CD4-positive, alpha-beta T cell treated with Interleukin-4 for 1 hour (primary cell): ENCODE measurements at places on chromosomes 1 and 21.

DNA sequence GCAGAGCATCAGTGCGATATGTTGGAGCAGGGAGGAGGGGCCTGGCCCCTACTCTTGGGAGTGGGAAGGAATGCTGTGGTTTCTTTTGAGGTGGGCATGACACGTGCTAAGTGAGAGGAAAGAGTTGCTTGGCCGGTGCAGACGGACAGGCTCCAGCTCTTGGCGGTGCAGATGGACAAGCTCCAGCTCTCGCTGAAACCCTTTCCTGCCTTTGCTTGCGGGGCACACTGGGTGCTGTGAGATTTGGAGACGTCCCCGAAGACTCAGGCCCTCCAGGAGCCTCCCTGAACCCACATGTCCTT is 15.9 kb downstream of the PDXK start:
- no peak for DNase-seq

DNA sequence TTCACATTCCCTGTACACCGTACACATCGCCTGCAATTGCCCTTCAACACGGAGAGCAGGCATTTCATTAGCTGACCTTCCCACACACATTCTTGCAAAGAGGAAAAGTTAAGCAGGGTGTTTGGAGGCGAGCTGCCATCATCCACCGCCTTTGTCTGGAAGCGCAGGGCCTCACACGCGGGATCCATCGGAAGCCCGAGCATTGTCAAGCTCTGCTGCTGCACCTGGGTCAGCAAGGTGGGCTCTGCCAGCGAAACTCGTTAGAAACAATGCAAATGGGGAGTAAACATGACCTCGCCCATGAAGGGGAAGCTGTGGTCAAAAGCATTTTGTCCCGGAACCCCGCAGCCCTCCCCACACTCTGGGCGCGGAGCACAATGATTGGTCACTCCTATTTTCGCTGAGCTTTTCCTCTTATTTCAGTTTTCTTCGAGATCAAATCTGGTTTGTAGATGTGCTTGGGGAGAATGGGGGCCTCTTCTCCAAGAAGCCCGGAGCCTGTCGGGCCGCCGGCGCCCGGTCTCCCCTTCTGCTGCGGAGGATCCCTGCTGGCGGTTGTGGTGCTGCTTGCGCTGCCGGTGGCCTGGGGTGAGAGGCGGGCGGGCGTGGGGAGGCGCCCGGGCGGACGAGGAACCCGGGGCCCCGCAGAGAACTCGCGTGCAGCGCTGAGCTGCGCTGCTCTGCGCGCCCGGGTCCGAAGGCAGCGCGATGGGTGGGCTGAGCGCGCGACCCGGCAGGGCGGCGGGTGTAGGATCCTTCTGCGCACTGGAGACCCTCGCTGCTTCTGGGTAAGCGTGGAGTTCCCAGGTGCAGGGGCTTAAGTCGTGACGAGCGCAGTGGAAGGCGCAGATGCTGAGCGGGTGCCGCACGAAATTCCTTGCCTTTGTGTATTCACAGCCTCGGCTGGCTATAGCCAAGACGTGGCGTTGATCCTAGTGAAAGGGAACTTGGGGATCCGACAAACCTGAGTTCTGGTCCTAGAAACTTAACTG is at the start of gene CR1:
Gene CR1, plus strand, starts transcription at position 357 of the 992 bp plus-strand sequence. Its CDS starts 111 bp downstream, at position 468.
- DNase-seq = peak; percentile 52

DNA sequence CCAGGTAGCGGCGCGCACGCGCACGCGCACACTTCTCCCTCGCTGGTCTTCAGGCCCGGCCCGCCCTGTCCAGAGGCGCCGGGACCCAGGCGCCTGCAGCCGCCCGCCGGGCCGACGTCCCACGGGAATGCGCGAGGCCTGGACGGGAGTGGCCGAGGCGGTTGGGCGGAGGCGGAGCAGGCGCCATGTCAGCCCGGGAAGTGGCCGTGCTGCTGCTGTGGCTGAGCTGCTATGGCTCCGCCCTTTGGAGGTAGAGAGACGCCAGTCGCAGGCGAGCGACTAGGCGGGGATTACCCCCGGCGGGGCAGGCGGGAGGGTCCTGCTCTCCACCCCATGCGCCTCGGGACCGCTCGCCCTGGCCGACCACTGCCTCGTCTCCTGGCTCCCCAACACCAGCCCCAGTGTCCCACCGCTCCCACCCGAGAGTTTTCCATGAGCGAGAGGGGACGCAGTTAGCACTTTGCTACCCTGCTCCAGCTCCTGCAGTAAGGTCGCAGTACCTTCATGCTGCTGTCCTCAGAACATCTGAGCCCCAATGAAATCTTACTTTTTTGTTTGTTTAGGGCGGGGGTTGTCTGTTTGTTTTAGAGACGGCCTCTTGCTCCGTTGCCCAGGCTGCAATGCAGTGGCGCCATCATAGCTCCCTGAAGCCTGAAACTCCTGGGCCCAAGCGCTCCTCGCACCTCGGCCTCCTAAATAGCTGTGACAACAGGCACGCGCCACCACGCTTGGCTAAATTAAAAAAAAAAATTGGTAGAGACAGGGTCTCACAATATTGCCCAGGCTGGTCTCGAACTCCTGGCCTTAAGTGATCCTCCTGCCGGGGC is at the start of gene CATSPERE:
Gene CATSPERE, plus strand, starts transcription at position 29 of the 827 bp plus-strand sequence. Its CDS starts 157 bp downstream, at position 186.
- DNase-seq = peak; percentile 75

DNA sequence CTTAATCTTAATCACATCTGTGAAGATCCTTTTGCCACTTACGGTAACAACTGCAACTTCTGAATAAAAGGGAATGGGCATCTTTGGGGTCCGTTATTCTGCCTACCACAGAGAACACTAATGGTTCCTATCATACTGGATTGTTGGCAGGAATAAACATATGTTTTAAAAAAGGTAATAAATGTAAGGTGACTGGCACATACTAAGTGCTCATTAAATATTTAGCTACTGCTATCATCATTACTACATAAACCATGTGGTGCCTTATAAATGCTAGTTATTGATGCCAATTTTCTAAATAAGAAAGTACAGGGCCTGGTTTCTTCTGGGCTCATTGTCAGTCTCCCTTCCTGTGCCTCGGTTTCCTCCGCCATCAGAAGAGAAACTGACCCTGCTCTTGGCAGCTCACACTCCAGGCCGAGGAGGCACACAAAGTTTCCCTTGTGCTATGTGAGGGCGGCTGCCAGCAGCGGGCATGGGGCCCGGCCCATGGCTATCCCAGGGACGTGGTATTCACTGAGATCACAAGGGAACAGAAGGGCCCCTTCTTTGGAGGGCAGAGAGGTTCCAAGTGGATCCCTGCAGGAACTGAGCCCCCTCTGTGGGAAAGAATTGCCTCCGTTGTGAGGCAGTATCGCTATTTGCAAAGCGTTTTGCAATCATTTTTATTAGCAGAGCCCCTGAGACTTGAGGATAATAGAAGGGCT is 26.2 kb downstream of the NAV1 start:
- DNase-seq = no peak

DNA sequence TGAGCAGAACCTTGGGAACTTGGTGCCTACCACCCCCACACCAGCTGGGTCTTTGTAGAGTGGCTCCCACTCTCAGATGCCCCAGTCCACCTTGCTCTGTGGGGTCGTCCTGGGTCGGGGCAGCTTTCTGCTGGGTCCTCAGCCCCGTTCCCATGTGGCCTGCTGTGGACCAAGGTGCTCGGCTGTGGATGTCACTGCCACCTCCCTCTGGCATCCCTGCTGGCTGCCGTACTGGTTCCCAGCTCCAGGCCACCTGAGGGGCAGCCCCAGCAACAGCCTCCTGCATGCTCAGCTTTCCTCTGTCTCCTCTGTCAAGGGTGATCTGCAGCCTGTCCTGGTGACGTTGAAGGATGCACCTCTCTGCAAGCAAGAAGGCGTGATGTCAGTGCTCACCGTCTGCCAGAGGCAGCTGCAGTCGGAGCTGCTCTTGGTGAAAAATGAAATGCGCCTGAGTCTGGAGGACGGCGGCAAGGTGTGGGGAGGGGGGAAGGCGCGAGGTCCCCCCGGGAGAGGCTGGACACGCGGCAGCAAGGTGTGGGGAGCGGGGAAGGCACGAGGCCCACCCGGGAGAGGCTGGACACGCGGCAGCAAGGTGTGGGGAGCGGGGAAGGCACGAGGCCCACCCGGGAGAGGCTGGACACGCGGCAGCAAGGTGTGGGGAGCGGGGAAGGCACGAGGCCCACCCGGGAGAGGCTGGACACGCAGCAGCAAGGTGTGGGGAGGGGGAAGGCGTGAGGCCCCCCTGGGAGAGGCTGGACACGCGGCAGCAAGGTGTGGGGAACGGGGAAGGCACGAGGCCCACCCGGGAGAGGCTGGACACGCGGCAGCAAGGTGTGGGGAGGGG is 45.9 kb upstream of the DIP2A start:
- DNase-seq = no peak

- DNase-seq = no peak
Measured at GRCh38 chr1:183267646-183268431, 81.8 kb downstream of the LAMC2 start.

GRCh38 chr1:9716404-9717192 is 65.1 kb downstream of the PIK3CD start:
- no peak for DNase-seq

GRCh38 chr21:43020177-43020576 is 45.8 kb downstream of the PKNOX1 start:
- DNase-seq = no peak

DNA sequence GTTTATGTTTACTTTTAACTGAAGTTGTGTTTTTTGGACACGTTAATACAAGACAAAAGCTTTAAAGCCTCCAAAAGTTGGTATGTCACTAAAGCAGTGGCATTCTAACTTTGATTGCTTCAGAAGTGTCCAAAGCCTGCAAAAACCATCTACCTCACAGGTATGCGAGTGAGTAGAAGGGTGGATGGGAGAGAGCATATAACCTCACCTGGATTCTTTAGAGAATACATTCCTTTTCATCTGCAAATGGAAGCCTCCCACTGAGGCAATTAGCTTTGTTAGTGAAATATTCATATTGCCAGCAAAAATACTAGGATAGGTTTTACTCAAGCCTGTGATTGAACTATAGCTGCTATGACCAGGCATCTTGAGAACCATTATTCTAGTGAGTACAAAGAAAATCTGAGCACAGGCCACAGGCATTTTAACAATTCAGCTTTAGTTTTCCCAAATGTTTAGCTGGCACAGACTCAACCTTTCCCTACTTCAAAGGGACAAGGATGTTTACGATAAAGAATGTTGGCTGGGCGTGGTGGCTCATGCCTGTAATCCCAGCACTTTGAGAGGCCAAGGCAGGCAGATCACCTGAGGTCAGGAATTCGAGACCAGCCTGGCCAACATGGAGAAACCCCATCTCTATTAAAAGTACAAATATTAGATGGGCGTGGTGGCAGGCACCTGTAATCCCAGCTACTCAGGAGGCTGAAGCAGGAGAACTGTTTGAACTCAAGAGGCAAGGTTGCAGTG is 39.7 kb downstream of the MAP3K21 start:
- DNase-seq = no peak

- DNase-seq = no peak
Measured at GRCh38 chr1:30446508-30446907, 276.9 kb downstream of the MATN1 start.

- no peak for DNase-seq
Measured at GRCh38 chr21:44365967-44366585, 12.7 kb downstream of the TRPM2 start.

DNA sequence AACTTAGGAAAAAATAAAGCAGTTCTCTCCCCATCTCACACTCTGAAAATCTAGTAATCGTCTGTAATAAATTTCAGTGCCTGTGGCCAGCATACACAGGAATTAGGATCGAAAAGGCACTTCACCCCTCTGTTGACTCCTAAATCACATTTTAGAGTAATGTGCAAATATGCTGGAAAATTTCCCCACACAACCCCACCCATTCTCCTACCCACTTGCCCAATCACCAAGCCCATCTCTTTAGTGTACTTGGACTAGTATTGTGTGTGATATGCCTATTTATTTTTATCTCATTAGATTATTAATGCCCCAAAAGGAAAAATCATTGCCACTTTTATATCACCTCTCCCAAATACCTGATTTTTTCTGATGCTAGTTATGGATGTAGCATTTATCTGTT is 323.3 kb downstream of the ASTN1 start:
- no peak for DNase-seq

DNA sequence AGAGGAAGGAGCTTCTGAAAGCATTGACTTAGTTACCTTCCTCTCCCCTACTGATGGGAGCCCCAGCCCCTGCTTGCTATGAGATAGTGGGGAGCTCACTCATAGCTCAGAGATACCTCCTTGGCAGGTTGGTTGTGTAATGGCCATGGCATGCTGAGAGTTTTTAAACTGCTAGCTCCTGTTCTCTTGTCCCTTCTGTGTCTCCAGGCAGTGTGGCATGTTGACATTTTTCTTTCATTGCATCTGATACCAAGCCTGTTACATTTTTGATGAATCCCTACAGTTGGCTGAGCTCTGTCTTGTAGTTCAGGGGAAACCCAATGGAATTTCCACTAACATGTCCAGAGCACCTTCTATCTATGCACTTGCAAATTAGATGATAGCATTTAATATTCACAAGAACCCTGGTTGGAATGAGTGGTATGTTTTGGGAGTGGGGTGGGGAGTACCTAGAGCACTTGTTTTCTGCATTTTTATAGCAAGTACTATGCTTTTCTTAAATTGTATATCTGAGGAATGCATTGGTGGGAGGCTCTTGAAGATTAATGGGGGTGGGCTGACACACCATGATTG is 39.1 kb upstream of the EFCAB14 start:
- DNase-seq = no peak

GRCh38 chr1:26529405-26529654 is 231 bp upstream of the RPS6KA1 start:
- no peak for DNase-seq

DNA sequence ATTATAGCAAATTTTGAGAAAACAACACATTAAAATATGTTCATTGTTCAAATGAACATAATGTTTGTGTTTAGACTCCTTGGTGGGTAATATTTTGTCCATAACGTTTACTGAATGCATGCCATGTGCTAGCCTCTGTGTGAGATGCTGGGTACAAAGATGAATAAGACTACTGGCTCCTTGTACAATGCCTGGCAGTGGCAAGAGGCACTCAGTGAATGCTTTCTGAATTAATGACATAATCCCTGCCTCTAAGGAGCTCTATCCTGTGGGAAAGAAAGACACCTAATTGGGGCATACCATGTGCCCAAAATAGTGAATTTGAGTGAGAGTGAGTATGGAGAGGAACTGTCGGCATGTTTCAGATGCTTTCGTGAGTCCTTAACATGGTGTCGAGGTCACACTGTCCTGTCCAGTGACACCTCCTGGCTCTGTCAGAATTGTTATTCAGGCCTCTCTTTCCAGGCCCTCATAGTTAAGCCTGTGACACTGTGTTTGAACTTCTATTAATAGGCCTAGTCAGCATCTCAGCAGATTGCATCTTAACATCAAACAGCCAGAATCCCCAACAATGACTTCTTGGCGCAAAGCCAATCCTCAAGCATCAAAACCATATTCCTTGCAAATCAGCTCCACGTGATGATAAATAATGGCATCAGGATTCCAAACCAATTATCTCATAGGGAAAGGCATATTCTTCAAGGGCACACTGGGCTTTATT is 32.8 kb upstream of the S1PR1 start:
- no peak for DNase-seq

- no peak for DNase-seq
Measured at GRCh38 chr1:61953790-61954150, 211.5 kb downstream of the PATJ start.

GRCh38 chr1:218317061-218317460 is 28.1 kb upstream of the TGFB2 start:
- DNase-seq = no peak

DNA sequence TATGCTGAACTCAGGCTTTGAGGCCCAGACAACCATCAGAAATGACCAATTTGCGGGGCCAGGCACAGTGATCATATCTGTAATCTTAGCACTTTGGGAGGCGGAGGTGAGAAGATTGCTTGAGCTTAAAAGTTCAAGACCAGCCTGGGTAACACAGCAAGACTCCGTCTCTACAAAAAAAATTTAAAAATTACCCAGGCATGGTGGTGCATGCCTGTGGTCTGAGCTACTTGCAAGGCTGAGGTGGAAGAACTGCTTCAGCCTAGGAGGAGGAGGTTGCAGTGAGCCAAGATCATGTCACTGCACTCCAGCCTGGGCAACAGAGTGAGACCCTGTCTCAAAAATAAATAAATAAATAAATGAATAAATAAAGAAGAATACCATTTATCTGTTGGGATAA is 156.5 kb downstream of the EIF4G3 start:
- no peak for DNase-seq
